ENCODE measurements at places on chromosomes 3 and 15.

GRCh38 chr3:179038216-179038898 lies 33.3 kb downstream of the ZMAT3 start:
- no peak for DNase-seq

GRCh38 chr15:59565299-59565698 lies 46.3 kb upstream of the GCNT3 start:
- no peak for DNase-seq

DNA sequence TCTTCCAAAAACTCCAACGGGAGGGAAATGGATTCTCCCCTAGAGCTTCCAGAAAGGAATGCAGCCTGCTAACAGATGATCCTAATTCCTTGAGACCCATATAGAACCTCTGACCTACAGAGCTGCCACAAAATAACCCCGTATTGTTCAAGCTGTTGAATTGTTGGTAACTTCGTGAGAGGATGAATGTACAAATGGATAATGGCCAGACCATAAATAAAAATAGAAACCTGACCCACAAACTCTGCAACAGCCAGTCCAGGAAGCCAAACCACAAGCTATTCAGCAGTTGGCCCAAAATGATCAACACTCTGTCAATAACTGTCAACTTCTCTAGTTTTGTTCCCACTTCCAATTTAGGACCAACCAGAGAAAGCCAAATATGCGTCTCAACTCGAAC lies 414.0 kb upstream of the ZNF717 start:
- DNase-seq, result no peak

- DNase-seq, result no peak
Measured at GRCh38 chr15:33099213-33099612, 95.3 kb downstream of the FMN1 start.

DNA sequence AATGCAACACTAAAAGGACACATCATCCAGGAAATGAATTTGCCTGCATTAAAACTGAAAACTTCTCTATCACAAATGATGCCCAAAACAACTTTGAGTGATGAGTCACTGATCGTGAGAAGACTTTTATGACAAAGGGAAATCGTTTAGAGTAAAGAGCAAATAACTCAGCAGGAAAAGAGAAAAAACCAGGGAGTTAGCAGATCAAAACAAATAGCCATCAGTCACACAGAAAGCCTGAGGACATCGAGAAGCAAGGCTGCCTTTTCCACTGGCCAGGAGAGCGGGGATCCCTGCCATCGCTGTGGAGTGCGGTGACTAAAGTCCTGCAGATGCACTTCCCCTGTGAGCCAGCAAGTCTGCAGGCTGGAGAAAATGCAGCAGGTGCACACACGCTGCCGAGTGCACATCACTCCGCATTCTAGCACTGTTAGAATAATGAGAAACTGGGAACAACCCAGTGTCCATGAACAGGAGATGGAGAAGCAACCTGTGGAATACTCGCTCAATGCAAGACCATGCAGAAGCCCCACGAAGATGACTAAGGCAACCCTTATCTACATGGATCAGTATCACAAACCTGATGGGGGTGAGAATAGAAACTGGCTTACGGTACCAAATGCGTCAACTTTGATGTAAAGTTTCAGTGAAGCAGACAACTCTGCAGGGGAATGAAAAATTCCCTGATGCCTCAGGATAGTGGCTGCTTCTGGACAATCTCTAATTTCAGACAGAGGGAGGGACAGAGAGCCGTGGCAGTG lies 86.4 kb downstream of the NSMCE3 start:
- DNase-seq, result peak; percentile 5

DNA sequence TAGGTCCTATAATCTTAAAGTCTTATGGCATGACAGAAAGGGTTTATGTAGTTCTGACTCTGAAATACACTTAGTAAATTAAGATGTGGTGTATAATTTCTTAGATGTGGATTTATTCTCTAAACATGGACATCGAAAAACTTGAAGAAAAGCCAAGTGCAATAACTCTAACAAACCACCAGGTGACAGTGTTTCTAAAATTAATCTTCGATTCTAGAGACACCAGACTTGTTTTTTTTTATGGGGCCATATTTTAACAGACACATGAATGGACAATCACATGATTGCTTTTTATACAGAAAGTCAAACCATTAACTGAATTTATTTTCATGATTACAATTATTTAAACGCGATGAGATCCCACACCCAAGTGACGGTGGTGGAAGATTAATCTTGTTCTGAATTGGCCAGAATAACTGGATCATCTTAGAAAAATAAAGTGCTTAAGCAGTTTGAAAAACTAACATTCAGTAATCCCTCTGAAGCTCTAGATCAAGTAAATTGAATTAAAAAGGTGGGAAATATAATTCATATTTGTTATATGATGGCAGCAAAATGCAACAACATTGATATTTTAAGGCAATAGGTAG lies 305.1 kb downstream of the LSAMP start:
- DNase-seq, result no peak

DNA sequence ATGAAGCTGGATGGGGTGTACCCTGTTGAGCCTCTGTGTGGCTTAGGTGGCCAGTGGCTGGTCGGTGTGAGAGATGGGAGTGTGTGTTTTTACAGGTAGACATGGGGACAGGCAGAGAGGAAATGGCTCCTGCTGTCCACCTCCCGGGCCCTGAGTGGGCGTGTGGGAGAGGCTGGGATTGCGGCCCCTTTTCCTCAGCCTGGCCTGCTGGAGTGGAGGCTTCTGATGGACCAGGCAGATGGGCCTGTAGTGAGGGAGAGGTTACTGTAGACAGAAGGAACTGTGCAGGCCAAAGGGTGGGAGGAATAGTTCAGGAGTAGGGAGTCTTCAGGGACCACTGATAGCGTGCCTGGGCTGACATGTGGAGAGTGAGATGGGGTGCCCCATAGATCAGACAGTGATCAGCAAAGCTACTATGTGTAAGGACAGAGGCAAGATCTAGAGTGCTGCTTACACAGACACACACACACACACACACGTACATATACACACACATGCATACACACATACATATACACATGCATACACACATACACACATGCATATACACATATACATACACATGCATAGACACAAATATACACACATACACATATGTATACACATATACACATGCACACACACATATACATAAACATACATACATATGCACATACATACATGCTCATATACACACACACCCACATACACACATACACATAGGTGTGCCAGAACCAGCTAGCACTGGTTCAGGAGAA lies 26.4 kb downstream of the ACAA1 start:
- DNase-seq, result no peak

GRCh38 chr3:55252921-55253320 lies 234.2 kb downstream of the WNT5A start:
- DNase-seq, result no peak

GRCh38 chr15:91126080-91126479 lies 26.0 kb downstream of the SV2B start:
- DNase-seq, result no peak

DNA sequence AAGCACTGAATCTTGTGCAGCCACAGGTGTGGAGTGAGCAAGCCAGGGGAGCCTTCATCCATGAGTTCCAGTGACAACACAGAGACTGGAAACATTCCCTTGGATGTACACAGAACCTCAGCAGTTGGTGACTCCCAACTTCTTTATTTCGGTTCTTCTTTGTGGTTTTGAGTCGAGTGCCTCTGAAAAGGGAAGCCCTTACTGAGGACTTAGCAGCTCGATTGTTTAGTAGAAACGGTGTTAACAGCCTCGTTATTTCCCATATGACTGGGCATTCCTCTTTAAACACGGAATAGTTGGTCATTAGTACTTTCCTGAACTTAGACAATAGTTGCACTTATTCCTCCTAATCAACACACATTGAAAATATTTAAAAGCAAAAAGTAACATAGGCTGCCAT lies 7.7 kb downstream of the SLCO3A1 start:
- no peak for DNase-seq

DNA sequence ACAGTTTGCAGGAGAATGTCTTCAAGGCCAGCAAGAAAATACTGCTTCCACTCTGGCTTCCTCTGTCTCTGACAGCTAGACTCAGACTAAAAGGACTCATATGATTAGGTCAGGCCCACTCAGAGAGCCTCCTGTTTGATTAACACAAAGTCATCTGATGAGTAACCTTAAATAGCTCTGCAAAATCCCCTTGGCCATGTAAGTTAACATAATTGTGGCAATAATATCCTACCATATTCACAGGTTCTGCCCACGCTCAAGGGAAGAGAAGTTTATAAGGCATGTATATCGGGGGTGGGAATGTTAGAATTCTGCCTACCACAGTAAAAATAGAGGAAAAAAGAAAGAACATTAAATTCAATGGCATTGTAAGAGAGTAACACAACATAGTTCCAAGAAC lies 20.6 kb upstream of the HHATL start:
- DNase-seq, result no peak

DNA sequence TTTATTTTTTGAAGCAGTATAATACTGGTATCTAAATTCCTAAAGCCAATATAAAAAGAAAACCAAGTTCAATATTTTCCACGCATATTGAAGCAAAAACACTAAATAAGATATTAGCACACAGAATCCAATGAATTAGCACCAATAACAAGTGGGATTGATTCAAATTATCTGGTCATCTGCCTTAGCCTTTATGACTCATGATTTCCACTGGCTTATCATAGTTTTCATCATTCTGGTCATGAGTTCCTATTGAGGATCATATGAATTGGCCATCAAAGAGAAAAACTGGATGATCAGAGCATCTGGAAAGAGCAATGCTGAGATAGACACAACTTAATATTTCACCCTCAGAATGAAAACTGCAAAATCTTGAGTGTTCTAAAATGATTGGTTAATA lies 809.9 kb downstream of the MCTP2 start:
- no peak for DNase-seq

DNA sequence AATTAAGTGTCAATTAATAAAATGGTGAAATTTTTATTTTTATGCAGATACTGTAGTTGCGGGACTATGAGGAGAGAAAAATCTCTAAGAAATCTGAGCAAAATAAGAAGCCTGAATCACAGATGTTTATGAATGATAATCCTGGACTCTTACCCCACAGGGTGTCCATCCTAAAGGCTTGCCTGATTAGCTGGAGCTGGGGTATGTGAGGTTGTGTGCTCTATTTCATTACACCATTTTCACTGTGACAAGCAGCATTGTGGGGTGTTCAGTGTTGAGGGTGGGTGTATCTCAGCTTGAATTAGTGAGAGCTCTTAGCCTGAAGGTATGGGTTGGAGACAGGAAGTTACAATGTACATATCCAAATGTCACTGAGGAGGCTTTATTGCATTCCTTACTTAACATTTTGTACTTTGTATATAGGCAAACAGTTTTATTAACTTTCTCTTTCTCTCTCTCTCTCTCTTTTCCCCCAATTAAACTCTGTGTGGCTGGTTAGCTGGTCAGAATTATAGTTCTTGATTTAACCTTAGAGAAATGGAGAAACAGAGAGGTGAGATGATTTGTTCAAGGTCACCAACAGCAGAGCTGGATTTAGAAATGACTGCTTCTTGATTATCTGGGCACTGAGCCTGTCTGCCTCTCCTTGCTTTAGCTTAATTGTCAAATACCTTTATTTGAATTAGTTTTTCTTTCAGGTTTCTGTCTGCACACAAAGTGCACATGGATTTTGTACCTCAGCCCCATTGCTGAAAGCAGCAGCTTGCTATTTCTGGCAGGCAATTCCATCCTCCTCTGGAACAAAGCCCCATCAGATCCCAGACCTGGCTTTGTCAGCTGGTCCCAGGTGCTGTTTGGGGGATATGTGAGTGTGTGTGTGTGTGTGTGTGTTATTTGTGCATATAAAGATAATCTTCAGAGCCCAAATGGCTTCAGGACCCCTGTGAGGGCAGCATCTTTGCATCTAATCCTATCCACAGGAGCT lies 35.8 kb downstream of the GJD2 start:
- DNase-seq, result no peak

- no peak for DNase-seq
Measured at GRCh38 chr3:178634975-178635374, 98.7 kb downstream of the KCNMB2 start.

DNA sequence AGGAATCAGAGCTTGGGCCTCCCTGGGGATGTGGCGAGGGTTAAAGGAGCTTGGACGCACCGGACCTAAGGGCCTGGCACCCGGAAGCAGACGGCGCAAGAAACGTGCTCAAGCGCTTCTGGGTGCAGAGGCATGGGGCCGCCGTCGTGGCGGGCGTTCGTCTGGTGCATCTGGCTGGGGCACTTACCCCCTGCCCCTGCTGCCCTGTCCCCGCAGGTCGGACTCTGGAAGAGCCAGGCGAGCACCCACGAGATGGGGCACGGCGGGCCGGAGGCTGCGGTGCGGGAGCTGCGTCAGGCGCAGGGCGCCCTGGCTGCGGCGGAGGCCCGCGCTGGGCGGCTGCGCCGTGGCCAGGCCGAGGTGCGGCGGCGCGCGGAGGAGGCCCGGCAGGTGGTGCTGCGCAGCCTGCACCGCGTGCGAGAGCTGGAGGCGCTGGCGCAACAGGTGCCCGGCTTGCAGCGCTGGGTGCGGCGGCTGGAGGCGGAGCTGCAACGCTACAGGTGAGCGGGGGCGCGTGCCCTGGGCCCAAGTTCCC lies 2.5 kb downstream of the EFCC1 start:
- no peak for DNase-seq

DNA sequence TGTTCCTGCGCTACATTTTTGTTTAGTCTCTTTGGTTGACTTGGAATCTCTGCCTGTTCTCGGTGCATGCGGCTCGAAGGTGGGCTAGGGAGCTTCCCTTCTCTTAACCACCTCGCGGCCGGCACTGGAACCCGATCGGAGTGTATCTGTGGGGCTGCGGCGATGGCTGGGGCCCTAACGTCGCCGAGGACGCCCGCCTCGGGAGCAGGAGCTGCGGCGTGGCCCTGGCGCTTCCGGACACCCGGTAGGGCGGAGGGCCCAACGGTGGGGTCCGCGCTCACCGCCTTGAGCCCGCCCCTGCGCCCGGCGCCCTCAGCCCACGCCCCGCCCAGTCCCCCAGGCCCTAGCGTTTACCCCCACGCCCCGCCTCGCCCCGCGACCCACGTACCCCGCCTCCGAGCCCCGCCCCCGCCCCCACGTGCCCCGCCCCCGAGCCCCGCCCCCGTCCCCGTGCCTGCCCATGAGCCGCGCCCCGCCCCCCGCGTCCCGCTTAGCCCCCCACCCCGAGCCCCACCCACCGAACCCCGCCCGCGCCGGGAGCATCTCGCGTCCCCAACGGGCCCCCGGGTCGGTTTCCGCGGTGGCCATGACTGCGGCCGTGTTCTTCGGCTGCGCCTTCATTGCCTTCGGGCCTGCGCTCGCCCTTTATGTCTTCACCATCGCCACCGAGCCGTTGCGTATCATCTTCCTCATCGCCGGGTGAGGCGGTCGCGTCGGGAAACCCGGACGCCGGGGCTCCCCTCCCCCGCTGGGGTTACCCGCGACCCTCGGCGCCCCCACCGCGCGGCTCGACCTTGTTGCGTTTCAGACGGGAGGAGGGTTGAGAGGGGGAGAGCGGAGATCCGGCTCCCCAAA lies at the start of gene APH1B:
TSS of gene APH1B (plus strand) at position 568 of the 855 bp plus-strand sequence. CDS start at position 587, 19 bp downstream.
- no peak for DNase-seq

GRCh38 chr15:36622197-36622795 lies 42.9 kb downstream of the CDIN1 start:
- DNase-seq, result no peak

GRCh38 chr15:86101818-86102217 lies 22.1 kb downstream of the AGBL1 start:
- DNase-seq, result no peak

GRCh38 chr3:11185564-11186317 lies 31.4 kb downstream of the HRH1 start:
- peak; percentile 91 for DNase-seq

Measured in epithelial cell of prostate (primary cell).